ENCODE measurements at places on chromosomes 1 and 21. TPM values are rescaled to one million over a fixed set of nuclear protein-coding genes. Genes with fewer than 3 reads are reported as not detected.

- DNase-seq: no peak
Measured at GRCh38 chr1:198978523-198978922, 339.7 kb downstream of the PTPRC start.

DNA sequence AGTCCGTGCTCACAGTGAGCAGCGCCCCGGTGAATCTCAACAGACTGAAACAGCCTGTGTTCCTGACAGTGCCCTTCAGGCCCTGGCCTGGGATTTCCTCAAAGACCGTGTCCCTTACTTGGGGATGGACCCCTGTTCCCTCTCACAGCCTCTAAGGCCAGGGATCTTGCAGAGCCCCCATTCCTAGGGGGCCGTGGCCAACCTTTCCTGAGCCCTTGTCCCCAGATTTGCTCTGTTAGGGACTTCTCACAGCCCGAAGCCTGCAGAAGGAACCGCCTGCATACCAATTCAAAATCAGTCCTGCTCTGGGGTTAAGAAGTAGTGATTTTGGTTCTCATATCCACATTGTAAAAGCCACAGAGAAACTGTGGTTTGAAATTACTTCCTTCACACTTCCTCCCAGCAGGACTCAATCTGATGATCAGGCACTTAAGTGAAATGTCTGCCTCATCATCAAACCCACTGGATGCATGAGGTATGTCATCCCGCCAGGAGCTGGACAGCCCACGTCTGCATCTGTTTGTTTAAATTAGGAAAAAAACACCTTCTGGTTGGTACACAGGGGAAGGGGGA lies 14.9 kb downstream of the ABCA4 start:
- DNase-seq: no peak

PSMG1 gene
- total RNA-seq: 18.2 TPM

CR1L gene
- total RNA-seq: 0.45 TPM

DNA sequence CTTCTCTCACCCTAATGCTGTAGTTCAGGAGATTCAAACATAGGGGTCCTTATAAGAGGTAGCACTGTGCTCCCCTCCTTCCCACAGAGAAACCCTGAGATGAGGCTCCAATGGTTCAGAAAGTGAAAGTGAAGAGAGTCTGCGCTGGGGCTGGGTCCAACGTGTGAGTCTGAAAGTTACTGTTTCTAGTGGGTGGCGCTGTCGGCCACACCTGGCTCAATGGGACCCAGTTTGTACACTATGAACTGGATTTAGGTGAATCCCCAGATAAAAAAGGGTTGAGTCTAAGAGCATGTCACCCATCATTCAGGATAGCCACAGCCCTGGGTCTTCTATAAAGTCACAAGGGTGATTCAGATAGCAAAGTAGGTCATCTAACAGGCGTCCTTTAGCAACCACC lies 2.8 kb downstream of the SMCP start:
- DNase-seq: no peak

SLC44A3 gene
- total RNA-seq: 13.8 TPM

ESRRG gene
- total RNA-seq: 5.8 TPM

RBBP4 gene
- total RNA-seq: 125 TPM

DNA sequence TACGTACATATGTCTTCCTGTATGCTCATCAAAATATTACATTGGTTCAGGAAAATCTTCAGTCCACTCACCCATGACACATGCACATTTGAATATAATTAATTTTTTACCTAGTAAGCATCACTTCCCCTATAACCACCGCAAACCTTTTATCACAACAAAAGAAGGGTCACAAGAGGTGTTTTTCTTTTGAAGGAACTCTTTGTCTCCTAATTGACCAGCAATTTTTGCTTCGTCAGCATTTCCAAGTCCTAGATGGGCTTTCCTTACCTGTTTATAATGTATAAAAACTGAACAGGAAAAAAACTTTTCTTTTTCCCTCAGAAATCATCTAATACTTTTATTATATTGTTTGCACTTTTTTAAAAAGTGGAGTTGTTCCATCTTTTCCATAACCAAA lies 631.3 kb downstream of the PLA2G4A start:
- no peak for DNase-seq

- no peak for DNase-seq
Measured at GRCh38 chr21:31682620-31683019, 23.1 kb downstream of the SOD1 start.

Data from sciatic nerve (tissue), 2 donors.